ENCODE measurements at places on chromosomes 7 and 10. TPM values are rescaled to one million over a fixed set of nuclear protein-coding genes. Genes with fewer than 3 reads are reported as not detected.
A peak's percentile ranks its signal among the peaks of the same experiment; 100 is the strongest.

- no peak overlapping the region for H3K27ac ChIP-seq
- H3K4me3 ChIP-seq = no peak overlapping the region
- no peaks in the 10 kb centered on the region for H3K27me3 ChIP-seq
Measured at GRCh38 chr7:113835367-113835766, 83.4 kb downstream of the PPP1R3A start.

- H3K4me1 ChIP-seq = no peaks in the 10 kb centered on the region
- no peak for DNase-seq
- H3K27me3 ChIP-seq = no peaks in the 10 kb centered on the region
- no peak overlapping the region for H3K27ac ChIP-seq
- no peak overlapping the region for H3K4me3 ChIP-seq
- H3K36me3 ChIP-seq = no peaks in the 10 kb centered on the region
Measured at GRCh38 chr7:89549768-89550167, 604.5 kb upstream of the STEAP1 start.

- H3K36me3 ChIP-seq = no peaks in the 10 kb centered on the region
- H3K27ac ChIP-seq = no peak overlapping the region
- no peak for DNase-seq
Measured at GRCh38 chr7:125492521-125492920, 562.9 kb upstream of the POT1 start.

- H3K27ac ChIP-seq = no peak overlapping the region
- H3K27me3 ChIP-seq = no peaks in the 10 kb centered on the region
- DNase-seq = no peak
- H3K4me3 ChIP-seq = no peak overlapping the region
Measured at GRCh38 chr10:73399063-73399462, 14.8 kb downstream of the ANXA7 start.

- no peak overlapping the region for H3K27ac ChIP-seq
- no peaks in the 10 kb centered on the region for H3K36me3 ChIP-seq
- no peak for DNase-seq
Measured at GRCh38 chr10:24307116-24307515, 98.2 kb downstream of the KIAA1217 start.

GRCh38 chr10:110852947-110853346 lies 18.8 kb upstream of the PDCD4 start:
- no peak overlapping the region for H3K4me3 ChIP-seq
- H3K27ac ChIP-seq = peak overlapping the region; percentile 15
- H3K36me3 ChIP-seq = no peaks in the 10 kb centered on the region
- no peak for DNase-seq

DNA sequence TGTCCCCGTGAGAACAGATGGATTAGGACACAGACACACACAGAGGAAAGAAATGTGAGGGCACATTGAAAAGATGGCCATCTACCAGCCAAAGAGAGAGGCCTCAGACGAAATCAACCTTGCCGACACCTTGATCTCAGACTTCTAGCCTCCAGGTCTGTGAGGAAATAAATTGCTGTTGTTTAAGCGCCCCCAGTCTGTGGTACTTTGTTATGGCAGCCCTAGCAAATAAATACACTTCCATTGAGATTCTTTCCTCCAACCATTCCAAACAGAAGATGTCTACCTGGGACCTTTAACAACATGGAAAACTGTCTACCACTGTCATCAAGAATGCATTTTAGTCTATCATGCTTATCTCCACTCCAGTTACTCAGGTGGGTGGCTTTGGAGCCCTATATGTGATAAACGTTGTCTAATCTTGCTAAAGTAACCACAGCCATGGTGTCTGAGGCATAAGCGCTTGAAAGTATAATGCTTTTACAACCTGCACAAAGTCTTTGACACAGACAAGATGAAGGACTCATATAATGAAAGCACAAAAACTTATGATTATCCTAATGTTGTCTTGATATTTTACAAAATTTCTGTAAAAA lies 244.3 kb downstream of the MTERF1 start:
- no peak overlapping the region for H3K27ac ChIP-seq
- no peak for DNase-seq
- H3K4me1 ChIP-seq = no peaks in the 10 kb centered on the region
- H3K36me3 ChIP-seq = no peaks in the 10 kb centered on the region

GRCh38 chr10:73819081-73819480 lies 7.7 kb upstream of the NDST2 start:
- no peaks in the 10 kb centered on the region for H3K27me3 ChIP-seq
- peak overlapping the region; percentile 31 for H3K27ac ChIP-seq

SPAG6 gene
- 0.11 TPM for polyA plus RNA-seq

ZMIZ2 gene
- polyA plus RNA-seq = 27.7 TPM

LCOR gene
- polyA plus RNA-seq = 3.9 TPM

TEX47 gene
- polyA plus RNA-seq = not detected

RTKN2 gene
- 0.26 TPM for polyA plus RNA-seq

CALML3 gene
- not detected for polyA plus RNA-seq

All from spleen (tissue), 13 donors.